WERI-Rb-1 (cell line): ENCODE measurements at places on chromosomes 12 and 14.

DNA sequence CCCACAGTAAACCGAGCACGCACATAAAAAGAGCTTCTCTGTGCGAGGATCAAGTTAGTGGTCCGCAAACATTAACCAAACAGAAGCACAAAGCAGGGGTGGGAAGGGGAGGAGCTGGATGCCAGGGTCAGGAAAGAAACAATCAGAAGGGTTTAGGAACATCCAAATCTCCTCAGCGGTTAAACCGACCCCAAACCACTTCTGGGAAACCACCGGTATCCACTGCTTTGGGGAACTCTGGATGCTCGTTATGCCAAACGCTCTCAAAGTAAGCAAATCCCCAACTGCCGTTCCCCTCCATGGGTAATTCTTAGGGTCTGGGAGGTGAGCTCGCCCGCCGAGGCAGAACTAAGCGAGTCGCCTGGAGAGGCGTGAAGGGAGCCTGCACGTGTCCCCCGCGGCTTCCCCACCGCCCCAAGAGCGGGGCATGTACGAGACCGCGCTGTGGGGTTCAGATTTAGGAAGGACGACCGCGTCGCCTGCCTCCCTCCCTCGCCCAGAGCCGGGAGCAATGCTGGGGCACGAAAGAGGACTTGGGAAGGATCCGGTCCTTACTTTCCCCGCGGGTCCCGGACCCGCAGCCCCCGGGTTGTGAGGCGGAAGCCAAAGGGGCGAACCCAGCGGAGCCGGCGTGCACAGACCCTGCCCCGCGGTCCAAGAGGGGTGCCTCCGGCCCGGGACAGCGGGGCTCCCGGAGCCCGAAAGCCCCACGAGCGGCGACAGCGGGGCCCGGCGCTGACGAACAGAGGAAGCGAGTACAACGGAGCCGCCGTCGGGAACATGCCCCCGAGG lies 711 bp downstream of the SBNO1 start:
- peak; percentile 18 for DNase-seq

- DNase-seq, result no peak
Observed at GRCh38 chr14:25350021-25350420, 300.1 kb upstream of the STXBP6 start.

DNA sequence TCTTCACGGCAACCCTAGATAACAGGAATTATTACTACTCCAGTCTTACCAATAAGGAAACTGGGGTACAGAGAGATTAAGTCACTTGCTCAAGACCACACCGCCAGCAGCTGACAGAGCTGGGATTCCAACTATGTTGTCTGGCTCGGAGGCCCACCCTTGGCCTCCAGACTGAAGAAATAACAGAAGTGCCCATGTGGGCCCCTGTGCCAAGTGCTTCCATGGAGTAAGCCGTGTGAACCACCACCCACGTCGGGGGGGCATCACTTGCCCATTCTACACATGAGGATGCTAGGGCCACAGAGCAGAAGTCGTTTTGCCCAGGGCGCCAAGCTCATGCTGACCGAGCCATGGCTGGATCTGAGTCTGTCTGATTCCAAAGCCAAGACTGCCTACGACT lies 926 bp upstream of the CMKLR1 start:
- DNase-seq, result no peak

GRCh38 chr12:130799051-130799450 lies 40.0 kb downstream of the STX2 start:
- DNase-seq, result no peak

DNA sequence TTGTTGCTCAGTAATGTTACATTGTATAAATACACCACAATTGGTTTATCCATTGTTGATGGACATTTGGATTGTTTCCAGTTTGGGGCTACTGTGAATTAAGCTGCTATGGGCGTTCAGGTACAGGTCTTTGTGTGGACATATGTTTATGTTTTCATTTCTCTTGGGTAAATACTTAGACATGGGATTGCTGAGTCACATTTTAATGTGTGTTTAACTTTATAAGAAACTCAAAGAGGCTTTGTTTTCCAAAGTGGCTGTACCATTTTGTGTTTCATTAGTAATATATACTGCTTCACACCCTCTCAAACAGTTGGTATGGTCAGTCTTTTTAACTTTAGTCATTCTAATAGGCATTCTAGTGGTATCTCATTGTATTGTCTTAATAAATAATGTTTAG lies 225.0 kb downstream of the SPTSSA start:
- no peak for DNase-seq

- no peak for DNase-seq
Observed at GRCh38 chr14:41636492-41637392, 30.1 kb downstream of the LRFN5 start.

DNA sequence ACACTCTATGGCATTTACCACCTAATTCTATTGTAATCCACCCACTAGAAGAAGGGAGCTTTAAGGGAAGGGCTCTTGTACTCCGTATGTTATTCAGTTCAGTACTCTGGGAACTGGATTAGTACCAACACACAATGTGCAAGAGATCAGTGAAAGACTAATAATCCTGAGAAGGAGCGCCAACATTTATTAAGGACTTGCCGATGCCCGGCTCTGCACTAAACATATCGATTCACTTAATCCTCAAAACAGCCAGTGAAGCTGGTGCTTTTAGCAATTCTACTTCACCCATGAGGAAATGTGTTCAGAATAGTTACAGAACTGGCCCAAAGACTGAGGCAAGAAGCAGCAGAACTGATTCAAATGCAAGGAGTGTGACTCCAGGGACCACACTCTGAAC lies 80.9 kb downstream of the RPS6KA5 start:
- peak; percentile 27 for DNase-seq

- no peak for DNase-seq
Observed at GRCh38 chr12:91990525-91990924, 155.1 kb downstream of the BTG1 start.
